ENCODE measurements at places on chromosomes 16 and 17.

DNA sequence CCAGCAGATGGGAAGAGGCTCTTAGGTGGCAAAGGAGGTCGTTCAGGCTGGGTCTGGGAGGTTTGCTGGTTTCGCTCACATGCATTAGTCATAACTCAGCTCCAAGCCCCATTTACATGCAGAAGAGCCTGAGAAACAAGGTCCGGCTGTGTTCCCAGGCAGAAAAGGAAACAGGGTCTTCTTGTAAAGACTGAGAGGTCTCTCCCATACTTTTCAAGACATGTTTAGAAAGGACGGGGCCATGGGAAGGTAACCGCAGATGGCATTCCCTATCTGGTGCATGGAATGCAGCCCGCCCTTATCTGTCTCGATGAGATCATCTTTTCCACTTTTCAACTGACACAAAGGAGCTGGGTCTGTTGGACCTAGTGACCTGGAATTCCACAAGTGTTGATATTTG is 389.0 kb upstream of the CDH11 start:
- no peak for DNase-seq

- no peak for DNase-seq
Measured at GRCh38 chr16:64667334-64667877, 454.5 kb downstream of the CDH11 start.

DNA sequence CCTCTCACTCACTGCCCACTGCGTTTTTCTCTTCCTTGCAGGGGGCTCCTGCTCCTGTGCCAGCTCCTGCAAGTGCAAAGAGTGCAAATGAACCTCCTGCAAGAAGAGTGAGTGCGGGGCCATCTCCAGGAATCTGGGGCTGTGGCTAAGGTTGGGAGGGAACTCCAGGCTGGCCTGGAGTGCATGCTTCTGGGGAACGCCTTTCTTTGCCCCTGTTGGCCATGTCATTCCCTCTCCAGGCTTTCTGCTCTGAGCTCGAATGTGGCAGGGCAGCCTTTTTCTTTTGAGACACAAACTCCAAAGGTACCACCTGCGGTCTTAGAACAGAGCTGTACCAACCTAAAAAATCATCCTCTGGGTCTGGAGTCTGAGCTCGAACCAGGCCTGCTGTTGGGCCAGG is 7.4 kb upstream of the MT1E start:
- no peak for DNase-seq

DNA sequence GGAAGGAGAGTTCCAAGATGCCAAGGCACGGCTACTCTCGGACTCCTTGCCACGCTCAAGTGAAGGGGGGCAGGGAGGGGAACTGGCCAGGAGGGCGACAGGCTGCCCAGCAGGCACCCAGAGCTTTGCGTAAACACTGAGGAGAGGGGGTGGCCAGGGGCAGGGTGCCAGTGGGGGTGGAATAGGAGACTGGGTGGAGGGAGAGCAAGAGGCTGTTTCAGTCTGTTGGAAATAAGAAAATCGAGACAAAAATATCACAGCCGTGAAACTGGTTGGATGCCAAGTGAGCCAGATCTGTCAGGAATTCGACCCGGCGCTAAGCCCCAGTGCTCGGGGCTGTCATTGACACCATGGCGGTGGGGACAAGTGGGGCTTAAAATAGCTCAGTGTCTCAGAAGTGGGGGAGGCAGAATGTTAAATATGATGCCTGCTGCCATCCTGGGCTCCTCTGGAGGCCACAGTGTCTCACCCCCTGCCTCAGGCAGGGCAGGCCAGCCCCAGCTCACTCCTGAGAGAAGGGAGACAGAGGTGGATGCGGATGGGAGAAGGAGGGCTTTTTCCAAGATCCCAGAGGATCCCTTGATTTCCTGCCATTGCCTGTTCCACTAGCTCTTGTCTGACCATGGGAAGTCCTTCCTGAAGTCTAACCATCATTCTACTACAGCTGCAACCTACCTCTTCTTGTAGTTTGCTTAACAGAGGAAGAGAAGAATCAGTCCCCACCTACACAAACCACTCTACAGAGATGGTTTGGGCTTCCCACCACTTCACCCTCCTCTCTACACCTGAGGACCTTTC is 9.5 kb downstream of the PNMT start:
- DNase-seq, result no peak

DNA sequence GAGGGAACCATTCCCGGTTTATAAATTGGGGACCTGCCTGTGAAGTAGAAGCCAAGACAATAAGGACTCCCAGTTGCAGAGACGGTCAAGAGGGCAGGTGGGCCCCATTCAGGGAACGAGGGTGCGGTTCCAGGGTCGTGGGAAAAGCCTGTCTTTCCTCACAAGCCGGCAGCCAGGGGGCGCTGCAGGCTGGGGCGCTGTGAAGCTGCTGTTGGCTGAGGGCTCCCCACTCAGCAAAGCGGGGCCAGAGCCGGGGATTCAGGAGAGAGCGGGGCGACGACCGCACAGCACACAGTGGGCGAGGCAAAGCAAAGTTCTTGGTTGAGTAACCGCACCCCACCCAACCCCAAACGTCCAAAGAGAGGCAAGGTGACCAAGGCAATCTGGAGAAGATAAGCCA is 24.9 kb downstream of the CDRT15 start:
- no peak for DNase-seq

- no peak for DNase-seq
Measured at GRCh38 chr16:9934723-9935508, 247.3 kb downstream of the GRIN2A start.

- DNase-seq, result peak; percentile 95
Measured at GRCh38 chr17:69870091-69870530, 204.9 kb upstream of the KCNJ16 start.
